ENCODE measurements at places on chromosomes 5 and 9.

DNA sequence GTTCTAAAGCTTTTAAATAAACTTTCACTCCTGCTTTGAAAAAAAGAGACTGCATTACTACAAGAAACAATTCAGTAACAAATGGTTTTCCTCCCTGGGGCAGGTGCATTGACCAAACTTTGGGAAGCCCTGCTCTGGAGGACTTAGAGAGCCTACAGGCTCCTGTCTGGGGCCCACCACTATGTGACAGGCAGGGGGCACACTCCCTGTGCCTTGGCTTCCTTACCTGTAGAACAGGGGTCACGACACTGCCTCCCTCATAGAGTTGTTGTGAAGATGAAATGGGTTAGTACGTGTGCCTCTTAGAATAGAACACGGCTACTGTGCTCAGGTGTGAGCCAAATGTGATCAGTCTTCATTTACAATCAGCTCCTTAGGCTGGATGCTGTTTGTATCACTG, 130.1 kb downstream of the GPBP1 start:
- no peak for DNase-seq

GRCh38 chr9:136365775-136366222, 2.3 kb upstream of the DNLZ start:
- no peak for DNase-seq

GRCh38 chr5:60243713-60244112, 350.2 kb upstream of the PDE4D start:
- no peak for DNase-seq

DNA sequence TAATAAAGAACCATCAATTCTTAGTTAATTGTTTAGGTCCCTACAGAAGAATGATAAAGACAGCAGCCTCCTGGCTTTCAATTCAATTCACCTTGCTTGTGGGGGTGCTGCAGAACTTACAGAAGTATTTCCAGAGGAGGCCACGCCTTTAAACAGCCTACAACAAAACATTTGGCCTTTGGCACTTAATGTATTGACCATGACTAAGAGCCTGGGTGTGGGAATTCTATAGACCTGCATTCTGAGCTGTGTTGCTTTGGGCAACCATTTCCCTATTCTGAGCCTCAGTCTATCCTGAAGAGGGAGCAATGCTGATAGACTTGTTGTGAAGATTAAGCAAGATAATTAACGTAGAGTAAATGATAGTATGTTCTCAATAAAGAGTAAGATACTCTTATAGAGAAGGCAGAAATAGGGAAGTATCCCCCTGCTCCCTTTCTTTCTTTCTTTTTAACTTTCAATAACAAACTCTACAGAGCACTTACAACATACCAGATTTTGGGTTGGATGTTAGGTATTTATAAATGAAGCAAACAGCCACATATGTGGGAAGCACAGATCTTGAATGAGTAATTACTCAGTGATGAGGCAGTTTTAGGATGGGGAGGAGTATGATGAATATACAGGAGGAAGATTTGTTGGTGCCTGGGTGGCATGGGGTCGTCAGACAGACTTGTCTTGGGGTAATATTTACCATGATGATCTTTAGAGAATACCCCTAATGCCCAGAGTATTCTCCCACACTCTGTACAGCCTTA, 28.4 kb downstream of the PAPPA start:
- no peak for DNase-seq

DNA sequence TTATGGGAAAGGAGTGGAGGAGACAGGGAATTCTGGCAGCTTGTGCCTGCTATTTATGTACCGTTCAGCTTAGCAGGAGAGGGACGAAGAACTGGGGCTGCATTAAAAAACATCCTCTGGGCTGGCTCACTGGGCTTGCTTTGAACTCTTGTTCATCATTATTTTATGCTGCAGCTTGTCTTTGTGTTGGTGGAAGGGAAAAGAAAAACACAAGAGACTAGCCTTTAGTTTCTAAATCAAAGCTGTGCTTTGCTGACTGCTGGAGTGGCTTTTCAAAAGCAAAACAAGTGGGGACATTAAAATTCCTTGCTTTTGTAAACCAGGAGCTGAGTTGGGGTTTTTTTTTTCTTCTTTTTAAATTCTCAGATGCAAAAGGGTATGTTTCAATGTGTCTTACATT, 5.9 kb upstream of the RGMB start:
- no peak for DNase-seq

- no peak for DNase-seq
Measured at GRCh38 chr5:149773291-149774095, 43.4 kb downstream of the PPARGC1B start.

DNA sequence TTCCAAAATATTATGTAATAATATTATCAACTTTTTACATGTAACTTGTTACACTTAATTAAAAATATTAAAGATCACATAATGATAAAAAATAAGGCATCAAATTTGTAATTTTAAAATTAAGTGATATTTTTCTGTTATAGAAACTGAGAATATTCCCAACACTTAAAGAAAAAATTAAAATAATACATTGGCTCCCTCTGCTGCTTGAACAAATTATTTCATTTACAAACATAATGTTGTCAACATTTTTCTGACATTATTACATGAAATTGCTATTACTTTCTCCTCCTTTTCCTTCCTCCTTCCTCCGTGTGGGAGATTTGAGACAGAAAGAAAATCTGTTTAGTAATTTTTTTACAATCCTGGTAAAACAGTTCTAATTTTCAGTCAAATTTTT, 42.3 kb downstream of the RNF180 start:
- DNase-seq, result no peak

Data from stimulated activated CD4-positive, alpha-beta T cell treated with anti-CD3 and anti-CD28 coated beads, TNF-alpha, amount 100 ng/mL, for 48 hours (primary cell).